Adrenal gland (tissue), 19 donors: ENCODE measurements at places on chromosomes 13 and 19. TPM values are rescaled to one million over a fixed set of nuclear protein-coding genes. Genes with fewer than 3 reads are reported as not detected.

The GPR12 gene
- not detected for total RNA-seq

DNA sequence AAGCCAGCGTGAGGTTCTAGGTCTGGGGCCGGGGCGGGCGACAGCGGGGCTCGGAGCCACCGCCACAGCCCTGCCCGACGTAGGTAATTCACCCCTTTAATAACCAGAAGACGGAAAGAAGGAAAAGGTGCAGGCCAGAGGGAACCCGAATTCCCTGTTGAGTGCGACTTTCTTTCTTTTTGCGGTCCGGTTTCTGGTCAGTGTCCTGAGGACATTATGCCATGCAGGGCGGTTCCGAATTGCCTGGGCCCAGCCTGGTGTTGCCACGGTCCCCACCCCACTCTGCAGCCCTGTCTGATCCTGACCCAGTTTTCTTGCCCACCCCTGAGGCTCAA is 18.4 kb upstream of the TFDP1 start:
- H3K27ac ChIP-seq, result no peak overlapping the region
- H3K27me3 ChIP-seq, result no peaks in the 10 kb centered on the region
- no peaks in the 10 kb centered on the region for H3K36me3 ChIP-seq
- H3K4me3 ChIP-seq, result no peak overlapping the region

GRCh38 chr19:54660306-54660705 is 2.5 kb upstream of the LILRB4 start:
- no peak for DNase-seq
- H3K27me3 ChIP-seq, result no peaks in the 10 kb centered on the region
- no peaks in the 10 kb centered on the region for H3K36me3 ChIP-seq
- H3K4me3 ChIP-seq, result no peak overlapping the region
- no peaks in the 10 kb centered on the region for H3K4me1 ChIP-seq

DNA sequence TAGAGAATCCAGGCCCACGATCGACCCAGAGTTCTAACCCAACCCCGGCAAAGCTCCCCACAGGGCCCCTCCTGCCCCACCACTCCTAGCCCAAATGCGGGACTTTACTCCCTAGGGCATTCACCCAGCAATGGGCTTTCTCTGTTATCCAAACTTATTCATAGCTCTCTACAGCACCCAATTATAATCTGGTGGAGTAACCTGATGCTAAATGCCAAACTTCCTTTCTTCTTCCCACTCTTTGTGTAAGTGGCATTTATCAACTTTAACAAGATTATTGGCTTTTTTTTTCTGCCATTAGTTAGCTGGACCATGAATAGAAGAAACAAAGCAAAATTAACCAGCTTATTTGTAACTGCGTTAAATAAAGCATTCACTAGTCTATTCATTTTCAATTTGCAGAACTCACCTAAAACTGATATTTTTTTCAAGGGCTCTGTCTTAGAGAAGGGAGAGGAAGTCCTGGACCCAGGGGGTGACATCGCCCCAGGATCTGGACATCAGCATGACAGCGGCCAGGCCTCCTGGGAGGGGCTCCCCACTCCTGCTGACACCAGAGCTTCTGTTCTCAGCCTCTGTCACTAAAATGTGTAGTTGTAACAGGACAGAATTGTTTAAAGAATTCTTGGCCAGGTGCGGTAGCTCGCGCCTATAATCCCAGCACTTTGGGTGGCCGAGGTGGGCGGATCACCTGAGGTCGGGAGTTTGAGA is 1.5 kb downstream of the FAM124A start:
- H3K4me1 ChIP-seq, result peaks cover 3% of the 10 kb centered on the region
- no peak for DNase-seq
- H3K27me3 ChIP-seq, result no peaks in the 10 kb centered on the region
- H3K4me3 ChIP-seq, result no peak overlapping the region
- H3K27ac ChIP-seq, result no peak overlapping the region
- no peaks in the 10 kb centered on the region for H3K36me3 ChIP-seq

DNA sequence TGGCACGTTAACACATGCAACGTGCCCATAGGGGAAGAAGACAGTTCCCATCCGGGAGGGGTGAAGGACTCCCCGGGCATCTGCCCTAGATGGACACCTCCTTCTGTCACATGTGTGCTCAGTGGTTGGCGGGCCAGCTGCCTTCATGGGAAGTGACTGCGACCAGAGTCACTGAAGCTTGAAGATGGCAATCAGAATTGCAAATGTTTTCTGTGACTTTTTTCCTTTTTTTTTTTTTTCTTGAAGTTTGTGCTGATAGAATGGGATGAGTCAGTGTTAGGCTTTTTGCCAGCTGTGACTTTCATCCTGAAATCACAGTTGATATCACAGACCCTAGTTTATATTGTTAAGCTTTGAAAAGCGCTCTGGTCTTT is 109.2 kb upstream of the MCF2L start:
- H3K4me1 ChIP-seq, result peaks cover 9% of the 10 kb centered on the region
- DNase-seq, result peak; percentile 80
- H3K36me3 ChIP-seq, result no peaks in the 10 kb centered on the region
- no peak overlapping the region for H3K4me3 ChIP-seq
- H3K27ac ChIP-seq, result peak overlapping the region; percentile 57
- H3K27me3 ChIP-seq, result no peaks in the 10 kb centered on the region

The NEK3 gene
- 16.2 TPM for total RNA-seq

DNA sequence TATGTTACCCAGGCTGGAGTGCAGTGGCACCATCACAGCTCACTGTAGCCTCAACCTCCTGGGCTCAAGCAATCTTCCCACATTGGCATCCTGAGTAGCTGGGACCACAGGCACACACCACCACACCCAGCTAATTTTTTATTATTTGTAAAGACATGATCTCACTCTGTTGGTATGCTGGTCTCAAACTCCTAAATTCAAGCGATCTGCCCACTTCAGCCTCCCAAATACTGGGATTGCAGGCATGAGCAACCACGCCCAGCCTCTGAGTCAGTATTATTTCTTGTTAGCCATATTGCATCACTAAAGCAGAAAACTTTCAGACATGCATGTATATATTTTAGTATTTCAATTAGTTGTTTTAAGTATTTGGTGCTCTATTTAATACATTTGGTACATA is 376.4 kb downstream of the GPC6 start:
- H3K4me1 ChIP-seq, result no peaks in the 10 kb centered on the region
- H3K27me3 ChIP-seq, result no peaks in the 10 kb centered on the region
- no peak for DNase-seq
- H3K27ac ChIP-seq, result no peak overlapping the region
- H3K4me3 ChIP-seq, result no peak overlapping the region

- no peaks in the 10 kb centered on the region for H3K36me3 ChIP-seq
- no peak overlapping the region for H3K27ac ChIP-seq
- H3K27me3 ChIP-seq, result no peaks in the 10 kb centered on the region
- no peak for DNase-seq
Measured at GRCh38 chr13:29845440-29846056, 4.9 kb downstream of the UBL3 start.

- H3K4me3 ChIP-seq, result peak overlapping the region; percentile 68
- peaks cover 8% of the 10 kb centered on the region for H3K36me3 ChIP-seq
- peaks cover 18% of the 10 kb centered on the region for H3K4me1 ChIP-seq
- DNase-seq, result no peak
Measured at GRCh38 chr19:49579947-49580263, 451 bp downstream of the NOSIP start.

The RPS28 gene
- 429 TPM for total RNA-seq

GRCh38 chr19:49546825-49547565 is 19.2 kb downstream of the RCN3 start:
- peaks cover 7% of the 10 kb centered on the region for H3K36me3 ChIP-seq
- DNase-seq, result peak; percentile 82
- no peaks in the 10 kb centered on the region for H3K4me1 ChIP-seq
- H3K4me3 ChIP-seq, result no peak overlapping the region

DNA sequence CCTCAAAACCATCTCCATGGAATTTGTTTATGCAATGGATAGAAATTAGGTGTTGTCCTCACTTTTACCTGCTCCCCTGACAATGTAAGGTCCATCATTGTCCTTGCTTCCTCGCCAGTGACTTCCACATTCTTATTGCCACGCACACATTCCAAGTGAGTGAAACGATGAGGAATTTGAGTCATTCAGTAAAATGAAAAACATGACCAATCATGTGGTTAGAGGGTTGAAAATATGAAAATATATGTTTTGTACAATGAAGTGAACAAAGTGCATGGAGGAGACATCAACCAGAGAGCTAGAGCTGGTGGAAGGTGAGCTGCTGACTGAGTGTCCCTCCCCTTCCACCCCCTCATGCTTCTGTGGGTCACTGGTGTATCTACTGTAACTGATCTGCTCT is 91.7 kb downstream of the ATP8A2 start:
- peaks cover 5% of the 10 kb centered on the region for H3K27me3 ChIP-seq
- no peaks in the 10 kb centered on the region for H3K36me3 ChIP-seq
- no peak overlapping the region for H3K27ac ChIP-seq
- DNase-seq, result no peak
- H3K4me1 ChIP-seq, result no peaks in the 10 kb centered on the region

DNA sequence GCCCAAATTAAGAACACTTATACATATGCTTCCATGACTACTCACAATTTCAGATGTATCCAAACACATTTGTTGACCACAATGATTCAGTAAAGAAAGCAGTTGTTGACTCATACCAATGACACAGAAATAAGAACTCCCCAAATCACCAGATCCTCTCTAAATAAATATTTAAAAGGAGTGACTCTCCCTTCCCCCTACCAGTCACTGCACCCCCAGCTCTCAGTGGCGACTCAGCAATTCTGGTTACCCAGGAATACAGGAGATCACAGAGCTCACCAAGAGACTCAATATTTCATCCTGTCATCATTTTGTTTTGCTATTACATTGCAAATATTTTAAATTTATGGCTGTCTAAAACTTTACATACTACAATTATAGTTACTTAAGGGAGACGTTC is 131.5 kb downstream of the RGCC start:
- no peak for DNase-seq
- no peak overlapping the region for H3K4me3 ChIP-seq
- H3K27ac ChIP-seq, result no peak overlapping the region
